ENCODE measurements at places on chromosomes 11 and 22.

DNA sequence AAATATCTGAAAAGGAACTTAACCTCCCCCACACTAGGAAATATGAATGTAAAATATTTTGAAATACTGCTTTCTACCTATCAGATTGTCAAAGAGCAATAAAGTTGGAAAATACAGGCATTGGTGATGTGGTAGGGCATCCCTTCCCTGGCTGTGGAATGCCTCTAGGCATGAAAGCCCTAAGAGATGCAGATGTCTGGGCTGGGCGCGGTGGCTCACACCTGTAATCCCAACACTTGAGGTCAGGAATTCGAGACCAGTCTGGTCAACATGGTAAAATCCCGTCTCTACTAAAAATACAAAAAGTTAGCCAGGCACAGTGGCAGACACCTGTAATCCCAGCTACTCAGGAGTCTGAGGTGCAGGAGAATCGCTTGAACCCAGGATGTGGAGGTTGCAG lies 22.0 kb downstream of the ARAP1 start:
- no peak for DNase-seq

- DNase-seq: no peak
Measured at GRCh38 chr11:116730601-116731000, 42.2 kb downstream of the BUD13 start.

- DNase-seq: no peak
Measured at GRCh38 chr22:48919851-48920589, 907.7 kb downstream of the BRD1 start.

DNA sequence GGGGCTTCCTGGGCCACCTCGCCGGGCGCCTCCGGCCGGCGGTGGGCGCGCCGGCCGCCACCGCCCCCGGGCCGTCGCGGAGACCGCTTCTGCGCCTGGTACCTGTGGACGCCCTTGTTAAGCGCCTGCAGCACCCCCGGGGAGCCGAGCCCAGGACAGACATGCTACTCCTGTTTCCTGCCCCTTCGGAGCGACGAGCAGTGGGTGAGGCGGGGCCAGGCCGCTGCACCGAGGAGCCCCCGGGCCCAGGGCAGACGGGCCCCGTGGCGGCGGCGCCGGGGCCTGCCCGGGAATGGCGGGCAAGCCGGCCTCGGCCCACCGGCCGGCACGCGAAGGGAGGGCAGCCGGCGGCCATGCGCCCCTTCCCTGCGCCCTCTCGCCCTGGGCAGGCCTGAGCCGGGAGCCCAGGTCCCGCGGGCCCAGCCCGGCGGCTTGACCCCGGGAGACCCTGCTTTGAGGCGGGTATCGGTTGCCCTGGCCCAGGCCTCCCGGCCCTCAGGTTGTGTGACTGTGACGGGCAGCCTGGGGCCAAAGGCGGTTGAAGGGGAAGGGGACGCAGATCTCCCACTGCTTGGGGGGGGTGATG lies 789 bp upstream of the KDM2A start:
- no peak for DNase-seq

DNA sequence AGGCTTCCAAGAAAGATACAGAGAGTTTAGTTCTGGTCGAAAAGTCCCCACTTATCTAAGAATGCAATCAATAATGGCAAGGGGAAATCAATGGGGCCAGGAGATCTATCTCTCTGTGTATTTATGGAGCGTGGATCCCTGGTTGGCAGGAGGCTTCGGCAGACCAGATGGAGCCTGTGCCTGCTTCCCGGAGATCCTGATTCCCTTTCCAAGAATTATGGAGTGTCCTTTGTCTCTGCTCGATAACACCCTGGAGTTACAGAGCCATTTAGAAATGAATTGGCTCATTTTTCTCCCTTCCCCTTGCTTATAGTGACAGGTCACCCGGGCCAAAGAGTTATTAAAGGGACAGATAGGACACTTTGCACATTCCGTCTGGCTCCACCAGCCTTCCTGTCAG lies 92.4 kb downstream of the ISX start:
- no peak for DNase-seq

GRCh38 chr11:82864268-82864667 lies 36.0 kb downstream of the PRCP start:
- peak; percentile 36 for DNase-seq

DNA sequence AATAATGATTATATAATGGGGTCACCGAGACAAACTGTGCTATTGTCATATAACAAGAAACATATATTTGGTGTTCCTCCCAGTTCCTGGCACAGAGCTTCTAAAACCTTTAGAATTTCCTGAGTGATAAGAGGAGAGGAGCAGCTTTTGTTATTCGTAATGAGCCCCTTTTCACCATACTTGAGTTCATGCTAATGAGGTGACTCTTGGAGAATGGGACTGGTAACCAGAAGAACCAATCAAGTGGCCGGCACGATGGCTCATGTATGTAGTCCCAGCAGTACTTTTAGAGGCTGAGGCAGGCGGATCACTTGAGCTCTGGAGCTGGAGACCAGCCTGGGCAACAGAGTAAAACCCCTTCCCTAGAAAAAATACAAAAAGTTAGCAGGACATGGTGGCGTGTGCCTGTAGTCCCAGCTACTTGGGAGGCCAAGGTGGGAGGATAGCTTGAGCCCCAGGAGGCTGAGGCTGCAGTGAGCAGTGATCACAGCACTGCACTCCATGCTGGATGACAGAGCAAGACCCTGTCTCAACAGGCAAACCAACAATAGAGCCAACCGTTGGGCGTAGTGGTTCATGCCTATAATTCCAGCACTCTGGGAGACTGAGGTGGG lies 62.7 kb upstream of the FTH1 start:
- DNase-seq: no peak

DNA sequence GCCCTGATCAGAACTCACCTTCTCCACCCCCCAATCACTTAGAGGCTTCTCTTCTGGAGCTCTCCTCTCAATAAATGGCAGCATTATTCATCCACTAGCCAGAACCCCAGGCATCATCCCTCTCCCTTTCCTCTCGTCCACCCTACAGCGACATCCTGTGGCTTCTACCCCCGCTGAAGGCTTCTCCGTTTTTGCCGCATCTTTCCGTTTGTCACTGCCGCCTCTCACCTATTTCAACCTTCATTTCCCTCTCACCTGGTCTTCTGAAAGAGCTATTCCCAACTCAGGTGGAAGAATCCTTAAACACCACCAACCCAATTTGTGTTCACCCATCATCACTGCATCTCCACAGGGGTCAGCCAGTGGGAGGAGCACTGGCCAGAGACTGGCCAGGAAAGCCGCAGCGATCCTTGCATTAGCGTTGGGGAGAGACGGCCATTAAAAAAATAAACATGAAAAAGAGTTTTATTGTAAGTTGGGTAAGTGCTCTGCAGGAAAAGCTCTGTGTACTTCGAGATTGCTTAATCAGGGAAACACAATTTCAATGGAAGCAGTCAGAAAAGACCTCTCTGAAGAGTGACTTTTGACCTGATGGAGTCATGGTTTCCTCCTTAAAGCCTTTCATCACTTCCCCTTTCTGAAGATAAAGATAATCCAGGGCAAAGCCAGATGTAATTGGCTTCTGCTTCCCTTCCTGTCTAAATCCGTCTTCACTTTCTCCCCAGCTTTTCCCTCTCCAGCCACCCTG lies 36.7 kb downstream of the SPATA19 start:
- no peak for DNase-seq

GRCh38 chr11:9074338-9075029 lies 16.9 kb downstream of the SCUBE2 start:
- DNase-seq: no peak

DNA sequence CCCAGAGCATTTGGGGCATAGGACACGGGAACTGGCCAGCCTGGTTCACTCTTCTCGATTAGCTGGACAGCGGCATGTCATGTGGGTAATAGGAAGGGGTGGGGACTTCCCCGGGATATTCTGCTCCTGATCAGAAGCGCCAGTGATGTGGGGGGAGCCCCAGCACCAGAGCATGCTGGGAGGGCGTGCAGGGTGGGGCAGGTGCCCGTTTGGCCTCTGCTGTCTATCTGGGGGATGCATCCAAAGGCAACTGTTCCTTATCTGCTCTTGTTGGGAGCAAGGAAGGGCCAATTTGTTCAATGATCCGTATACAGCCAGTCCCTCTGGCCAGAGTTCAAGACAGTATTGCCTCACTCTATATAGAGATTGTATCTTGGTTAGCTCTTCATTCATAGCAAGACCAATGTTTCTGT lies 43.6 kb downstream of the PPARA start:
- DNase-seq: no peak

- DNase-seq: peak; percentile 40
Measured at GRCh38 chr11:94771390-94771789, 3.2 kb downstream of the AMOTL1 start.

DNA sequence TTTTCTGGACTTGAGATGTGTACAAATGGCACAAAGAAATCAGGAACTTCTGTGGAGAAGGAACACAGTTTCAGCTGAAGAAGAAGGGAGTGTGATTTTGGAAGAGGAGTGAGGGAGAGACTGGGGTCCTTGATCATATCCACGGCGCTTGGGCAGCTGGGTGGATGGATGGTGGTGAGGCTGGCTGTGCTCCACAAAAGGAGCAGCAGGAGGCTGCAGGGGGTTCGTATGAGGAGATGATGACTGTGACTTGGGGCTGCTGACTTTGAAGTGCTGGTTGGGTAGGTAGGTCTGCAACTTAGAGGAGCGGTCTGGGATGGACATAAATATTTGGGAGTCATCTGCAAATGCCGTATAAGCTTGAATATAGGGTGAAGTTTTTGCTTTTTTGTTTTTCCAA lies 1.3 kb upstream of the DCHS1 start:
- DNase-seq: no peak

DNA sequence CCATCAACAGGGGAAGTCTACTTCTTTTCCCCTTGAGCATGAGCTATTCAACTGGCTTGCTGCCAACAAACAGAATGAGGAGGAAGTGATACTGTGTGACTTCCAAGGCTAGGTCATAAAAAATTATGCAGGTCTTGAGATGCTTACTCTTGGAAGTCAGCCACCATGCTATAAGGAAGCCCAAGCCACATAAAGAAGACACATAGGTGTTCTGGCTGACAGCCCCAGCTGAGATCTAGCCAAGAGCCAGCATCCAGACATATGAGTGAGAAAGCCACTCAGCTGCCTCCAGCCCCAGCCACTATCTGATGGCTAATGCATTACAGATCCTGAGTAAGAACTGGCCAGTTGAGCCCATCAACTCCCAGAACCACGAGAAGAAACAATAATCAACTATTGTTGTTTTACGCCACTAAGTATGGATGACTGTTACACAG lies 31.0 kb upstream of the PPP2R1B start:
- DNase-seq: peak; percentile 40

DNA sequence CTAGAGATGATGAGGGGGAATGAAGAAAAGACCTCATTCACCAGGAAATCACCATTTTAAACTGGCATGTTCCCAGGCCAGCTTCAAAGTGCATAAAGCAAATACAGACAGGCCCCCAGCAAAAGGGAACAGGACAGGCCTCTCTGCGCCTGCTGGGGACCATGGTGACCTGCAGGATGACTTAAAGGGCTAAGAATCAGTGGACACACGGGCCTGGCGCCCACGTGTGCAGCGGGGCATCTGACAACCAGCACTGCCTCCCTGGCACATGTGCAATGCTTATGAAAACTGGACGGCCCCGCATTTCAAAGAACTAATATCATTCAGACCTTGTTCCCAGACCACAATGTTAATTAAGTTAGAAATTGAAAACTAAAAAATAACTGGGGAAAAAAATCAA lies 35.6 kb downstream of the TBX1 start:
- DNase-seq: no peak

- DNase-seq: no peak
Measured at GRCh38 chr11:108289699-108290098, 66.8 kb downstream of the ATM start.

GRCh38 chr11:64291752-64292459 lies 804 bp downstream of the KCNK4 start:
- no peak for DNase-seq

DNA sequence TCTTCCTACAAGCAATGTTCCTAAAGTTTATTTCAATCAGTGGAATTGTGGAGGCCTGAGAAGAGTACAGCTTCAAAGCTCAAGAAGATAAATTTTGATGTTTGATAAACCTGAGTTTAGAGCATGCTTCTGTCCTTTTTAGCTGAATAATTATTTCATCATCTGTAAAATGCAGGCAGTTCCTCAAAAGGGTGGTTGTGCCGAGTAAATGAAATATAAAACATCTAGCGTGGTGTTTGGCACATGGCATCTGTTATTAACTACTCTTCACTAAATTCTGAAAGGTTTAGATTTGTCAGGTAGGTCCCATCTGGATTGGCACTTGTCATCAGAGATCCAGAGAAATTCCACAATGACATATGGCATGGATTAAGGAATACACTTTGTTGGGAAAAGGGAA lies 155.1 kb downstream of the DDX10 start:
- DNase-seq: no peak

- DNase-seq: no peak
Measured at GRCh38 chr11:112650527-112650926, 310.7 kb upstream of the NCAM1 start.

DNA sequence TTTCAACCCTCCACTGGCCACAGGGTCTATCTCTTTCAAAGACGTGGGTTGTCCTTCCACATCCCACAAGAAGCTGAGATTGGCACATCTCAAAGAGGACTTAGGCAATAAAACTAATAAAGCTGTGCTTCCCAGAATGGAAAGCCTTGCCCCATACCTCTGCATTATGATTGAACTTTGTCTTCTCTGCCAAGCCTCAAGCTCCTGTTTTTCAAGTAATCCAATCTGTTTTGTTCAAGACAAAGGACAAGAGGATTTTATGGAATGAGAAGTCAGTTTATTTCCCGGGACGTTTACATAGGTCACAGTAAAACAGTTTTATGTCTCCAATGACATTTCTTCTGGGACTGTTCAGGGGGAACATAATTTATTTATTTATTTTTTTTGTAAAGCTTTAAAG lies 108.4 kb downstream of the GALNT18 start:
- no peak for DNase-seq

DNA sequence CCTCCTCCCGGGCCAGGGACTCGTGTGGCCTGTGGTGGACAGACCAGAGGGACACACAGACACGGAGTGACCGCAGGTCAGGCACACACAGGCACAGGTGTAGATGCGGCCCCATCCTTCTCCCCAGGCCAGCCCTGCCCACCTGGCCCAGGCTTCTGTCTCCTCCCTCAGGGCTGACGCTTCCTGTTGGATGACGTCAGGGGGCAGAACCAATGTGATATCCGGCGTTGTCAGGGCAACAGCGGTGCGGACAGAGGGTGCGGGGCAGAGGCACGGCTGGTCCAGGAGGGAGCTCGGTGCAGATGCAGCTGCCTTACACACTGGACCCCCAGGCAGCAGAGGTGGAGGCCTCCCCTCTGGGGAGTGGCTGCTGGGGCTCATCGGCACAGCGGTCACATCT lies 2.9 kb upstream of the TUBGCP6 start:
- peak; percentile 56 for DNase-seq

- DNase-seq: no peak
Measured at GRCh38 chr11:61588728-61589191, 7.9 kb upstream of the SYT7 start.

GRCh38 chr22:47315862-47316419 lies 553.5 kb downstream of the TBC1D22A start:
- DNase-seq: no peak

GRCh38 chr11:114621072-114621471 lies 25.5 kb upstream of the NXPE4 start:
- DNase-seq: no peak

- no peak for DNase-seq
Measured at GRCh38 chr22:20763630-20764470, 10.1 kb upstream of the SERPIND1 start.

GRCh38 chr11:15213471-15214231 lies 98.9 kb downstream of the INSC start:
- no peak for DNase-seq

Measured in astrocyte of the spinal cord (primary cell).